Stimulated activated CD8-positive, alpha-beta memory T cell treated with anti-CD3 and anti-CD28 coated beads, Interleukin-4, amount 100 ng/mL, for 1 hour (primary cell): ENCODE measurements at places on chromosomes 1 and 21.

- no peak for DNase-seq
These were observed 76.8 kb upstream of the TRABD2B start for GRCh38 chr1:48073798-48074530.

- DNase-seq = no peak
These were observed 111.8 kb upstream of the PRMT6 start for GRCh38 chr1:106944721-106945120.

DNA sequence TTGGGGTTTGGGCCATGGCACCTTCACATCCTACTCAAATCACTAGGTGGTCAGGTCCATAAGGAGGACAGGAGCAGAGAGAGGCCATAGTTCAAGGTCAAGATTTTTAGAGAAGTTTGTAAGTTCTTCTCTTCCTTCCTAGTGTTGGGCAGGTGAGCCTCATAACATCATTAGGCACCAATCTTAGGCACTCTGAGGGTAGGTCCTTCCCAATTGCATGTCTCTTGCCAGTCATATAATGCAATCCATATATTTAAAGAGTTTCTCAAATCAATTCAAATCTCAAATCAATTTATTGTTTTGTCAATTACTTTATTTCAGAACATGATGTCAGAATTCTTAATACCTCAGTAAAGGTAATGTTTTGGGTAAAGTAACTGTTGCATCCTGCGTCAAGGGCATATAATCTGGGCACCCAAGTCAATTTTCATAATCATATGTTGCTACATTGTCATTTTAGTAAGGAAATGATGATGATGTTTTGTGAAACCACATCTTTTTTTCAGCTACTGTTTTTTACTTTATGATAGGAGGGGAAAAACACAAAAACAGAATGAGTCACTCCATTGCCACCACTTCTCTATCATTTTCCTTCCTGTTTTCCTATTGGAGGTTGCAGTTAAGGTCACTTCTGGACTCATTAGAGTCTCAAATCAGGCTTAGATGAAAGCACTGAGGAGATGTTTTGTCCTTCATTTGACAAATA is 122.7 kb downstream of the UCHL5 start:
- no peak for DNase-seq

DNA sequence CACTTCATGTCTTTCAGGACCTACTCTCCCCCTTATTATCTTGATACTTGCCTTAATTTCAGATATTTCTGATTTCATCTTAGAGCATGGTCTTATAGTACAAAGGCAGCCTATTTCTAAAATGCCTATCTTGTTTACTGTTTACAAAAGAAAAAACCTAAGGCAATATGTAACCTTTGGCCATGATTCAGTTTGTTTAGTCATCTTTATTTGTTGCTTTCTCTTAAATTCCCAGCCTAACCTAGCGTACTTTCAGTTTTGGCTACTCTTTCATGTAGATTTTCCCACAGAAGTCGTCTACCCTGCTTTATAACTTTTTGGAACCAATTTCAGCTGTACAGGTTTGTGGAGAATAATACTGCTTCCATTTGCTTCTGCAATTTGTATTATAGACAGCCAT is 81.8 kb downstream of the KIF1B start:
- no peak for DNase-seq

DNA sequence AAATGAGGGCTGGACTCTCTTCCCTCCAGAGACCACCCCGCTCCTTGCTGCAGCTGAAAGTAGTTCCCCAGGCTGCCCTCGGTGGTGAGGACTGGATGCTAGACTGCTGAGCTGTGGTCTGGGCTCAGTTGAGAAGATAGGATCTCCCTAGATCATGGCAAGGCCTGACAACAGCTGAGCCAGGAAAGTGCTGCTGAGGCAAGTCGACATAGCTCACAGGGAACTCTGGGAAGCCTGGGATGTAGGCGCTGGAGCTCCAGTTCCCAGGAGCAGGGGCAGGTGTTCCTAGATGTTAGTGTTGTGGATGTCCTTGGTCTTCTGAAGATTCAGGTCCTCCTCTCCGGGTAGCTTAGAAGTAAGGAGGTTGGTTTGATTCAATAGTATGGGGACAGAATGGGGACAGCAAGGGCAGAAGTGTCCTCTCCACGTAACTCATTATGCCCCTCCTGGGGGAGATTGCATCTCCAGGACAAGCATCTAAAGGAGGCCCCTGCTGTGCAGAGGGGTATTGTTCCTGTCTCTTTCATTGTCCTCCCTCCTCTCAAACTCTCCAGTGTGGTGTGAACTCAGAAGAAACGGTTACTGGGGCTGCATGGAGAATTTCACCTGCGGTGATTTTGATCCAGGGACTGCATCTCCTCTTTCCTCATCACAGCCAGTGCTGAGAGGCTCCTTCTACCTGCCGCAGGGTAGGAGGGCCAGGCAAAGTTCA is 3.7 kb downstream of the CYB561D1 start:
- no peak for DNase-seq

GRCh38 chr1:201902198-201902597 is 13.5 kb downstream of the SHISA4 start:
- no peak for DNase-seq

GRCh38 chr1:219374046-219374566 is 200.4 kb downstream of the LYPLAL1 start:
- DNase-seq = no peak

DNA sequence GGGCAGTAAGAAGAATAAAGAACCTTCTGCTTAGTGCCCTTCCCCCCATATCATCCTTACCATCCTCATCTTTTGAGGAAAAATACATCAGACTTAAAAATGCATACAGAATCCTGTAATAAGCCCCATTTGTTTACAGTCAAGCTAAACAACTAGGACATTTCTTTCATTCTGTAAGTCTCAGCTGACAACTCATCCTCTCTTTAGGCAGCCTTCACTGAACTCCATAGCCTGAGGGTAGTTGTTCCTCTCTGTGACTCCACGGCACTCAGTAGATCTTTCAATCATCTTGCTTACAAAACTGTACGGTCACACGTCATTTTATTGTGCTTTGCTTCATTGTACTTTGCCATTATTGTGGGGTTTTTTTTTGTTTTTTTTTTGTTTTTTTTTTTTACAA is 82.5 kb downstream of the NRIP1 start:
- no peak for DNase-seq

DNA sequence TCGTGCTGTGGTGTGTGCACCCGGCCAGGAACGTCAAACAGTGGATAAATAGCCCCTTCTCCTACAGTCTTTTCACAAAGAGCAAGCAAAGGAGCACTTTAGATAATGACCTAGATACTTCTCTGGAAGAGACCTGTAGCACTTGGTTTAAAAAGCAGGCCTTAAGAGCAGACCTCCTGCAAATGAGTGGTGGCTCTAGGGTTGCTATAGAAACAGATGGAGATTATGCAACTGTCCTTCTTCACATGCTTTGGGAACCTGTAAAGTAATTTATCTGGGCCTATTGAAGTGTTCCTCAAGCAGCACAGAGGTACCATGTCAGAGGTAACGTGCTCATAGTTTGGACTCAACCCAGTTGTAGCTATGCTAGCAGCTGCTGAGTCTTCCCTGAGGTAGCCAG is 208.2 kb upstream of the KIAA0040 start:
- DNase-seq = no peak

- no peak for DNase-seq
These were observed 33.2 kb upstream of the EPHA8 start for GRCh38 chr1:22529901-22530621.

GRCh38 chr1:54046671-54047383 is 6.2 kb downstream of the TMEM59 start:
- DNase-seq = no peak

GRCh38 chr1:18998016-18998724 is 41.7 kb upstream of the IFFO2 start:
- DNase-seq = no peak

DNA sequence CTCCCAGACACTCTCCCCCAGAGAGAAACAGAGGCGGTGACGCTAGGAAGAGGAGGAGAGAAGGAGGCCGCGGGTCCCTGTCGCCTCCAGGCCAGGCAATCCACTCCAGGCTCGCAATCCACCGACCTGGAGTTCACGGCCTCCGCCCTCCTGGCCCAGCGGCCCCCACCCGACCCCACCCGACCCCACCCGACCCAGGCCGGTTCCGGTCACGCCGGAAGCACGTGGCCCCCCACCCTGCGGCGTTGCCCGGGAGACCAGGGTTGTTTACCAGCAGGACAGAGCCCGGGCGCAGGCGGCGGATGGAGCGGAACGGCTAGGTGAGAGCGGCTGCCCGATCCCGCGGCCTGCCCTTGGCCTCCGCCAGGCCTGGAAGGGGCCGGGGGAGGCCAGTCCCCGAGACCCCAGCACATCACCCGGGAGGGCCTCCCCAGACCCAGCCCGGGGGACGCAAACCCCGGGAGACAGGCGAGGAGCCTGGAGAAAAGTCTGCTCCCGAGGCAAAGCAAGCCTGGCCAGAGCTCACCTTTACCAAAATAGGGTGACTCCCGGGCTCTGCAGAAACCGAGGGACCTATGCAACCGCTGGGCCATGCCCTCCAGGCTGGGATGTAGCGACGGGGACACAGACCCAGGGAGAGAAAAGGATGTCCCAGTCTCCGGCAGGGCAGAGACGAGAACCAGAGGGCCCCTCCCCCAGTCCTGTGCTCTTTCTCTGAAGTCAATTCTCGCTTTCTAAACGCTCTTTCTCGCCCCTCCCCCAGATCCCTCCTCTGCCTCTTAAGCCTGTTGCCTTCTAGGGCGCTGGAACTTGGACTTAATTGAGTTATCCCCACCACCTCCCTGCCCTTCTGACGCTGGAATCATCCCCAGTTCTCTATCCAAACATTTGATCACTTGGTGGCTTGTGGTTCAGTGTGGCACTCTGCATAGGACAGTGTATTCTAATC is at the start of the genes PLA2G2C and UBXN10:
Gene PLA2G2C, minus strand, starts transcription at position 685 of the 949 bp plus-strand sequence. CDS start 9,155 bp downstream, outside the sequence.
Gene UBXN10, plus strand, starts transcription at position 263 of the 949 bp plus-strand sequence. CDS start 4,466 bp downstream, outside the sequence.
- DNase-seq = no peak

DNA sequence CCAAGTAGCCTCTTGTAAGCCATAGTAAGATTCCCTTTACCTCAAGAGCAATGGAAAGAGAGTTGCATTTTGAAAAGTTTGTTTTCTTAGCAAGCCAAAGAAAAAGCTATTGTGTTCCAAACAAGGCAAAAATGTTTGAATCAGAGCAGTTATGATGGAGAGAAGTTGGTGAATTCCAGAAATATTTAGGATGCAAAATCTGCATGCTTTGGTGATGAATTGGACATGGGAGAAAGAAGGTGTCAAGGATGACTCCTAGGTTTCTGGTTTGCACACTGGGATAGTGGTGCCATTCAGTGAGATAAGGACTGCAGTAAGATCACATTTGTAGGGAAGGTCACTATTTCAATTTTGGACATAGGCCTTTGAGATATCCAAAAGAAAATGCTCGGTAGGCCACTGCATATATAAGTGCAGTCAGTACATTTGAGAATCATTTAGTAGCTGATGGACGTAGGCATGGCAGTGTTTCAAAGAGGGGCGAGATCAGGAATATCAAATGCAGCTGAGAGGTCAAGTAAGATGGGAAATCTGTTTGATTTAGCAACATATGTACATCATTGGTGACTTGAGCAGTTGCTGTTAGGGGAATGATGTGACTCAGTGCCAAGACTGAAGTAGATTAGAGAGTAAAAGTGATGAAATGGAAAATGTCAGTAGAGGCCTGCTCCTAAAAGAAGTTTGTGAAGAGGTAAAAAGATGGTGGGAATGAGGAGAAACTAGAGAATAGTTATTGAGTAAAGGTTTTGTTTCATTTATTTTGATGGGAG is 33.9 kb upstream of the GPR25 start:
- DNase-seq = no peak

DNA sequence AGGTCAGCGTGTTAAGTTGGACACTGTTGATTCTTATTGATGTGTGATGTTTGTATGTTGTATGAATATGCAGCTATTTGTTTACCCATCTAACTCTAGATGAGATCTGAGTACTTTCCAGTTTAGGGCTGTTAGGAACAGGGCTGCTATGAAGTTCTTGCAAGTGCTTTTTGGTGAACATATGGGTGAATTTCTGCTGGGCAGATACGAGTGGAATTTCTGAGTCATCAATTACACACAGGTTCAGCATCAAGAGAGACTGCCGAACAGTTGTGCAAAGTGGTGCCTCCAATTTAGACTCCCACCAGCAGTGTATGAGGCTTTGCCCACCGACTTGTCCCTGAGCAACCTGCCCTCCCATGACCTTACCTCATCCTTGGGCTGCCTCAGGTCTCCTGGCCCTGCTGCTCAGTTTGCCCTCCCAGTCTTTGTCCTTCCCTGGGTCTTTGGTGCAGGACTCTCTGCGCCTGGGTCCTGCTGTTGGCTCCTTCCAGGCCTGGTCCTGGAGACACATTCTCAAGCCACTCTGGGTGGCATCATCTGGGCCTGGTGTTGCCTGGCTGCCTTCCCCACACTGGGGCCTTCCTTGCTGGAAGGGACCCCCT is 343.6 kb downstream of the PTPRU start:
- DNase-seq = no peak

DNA sequence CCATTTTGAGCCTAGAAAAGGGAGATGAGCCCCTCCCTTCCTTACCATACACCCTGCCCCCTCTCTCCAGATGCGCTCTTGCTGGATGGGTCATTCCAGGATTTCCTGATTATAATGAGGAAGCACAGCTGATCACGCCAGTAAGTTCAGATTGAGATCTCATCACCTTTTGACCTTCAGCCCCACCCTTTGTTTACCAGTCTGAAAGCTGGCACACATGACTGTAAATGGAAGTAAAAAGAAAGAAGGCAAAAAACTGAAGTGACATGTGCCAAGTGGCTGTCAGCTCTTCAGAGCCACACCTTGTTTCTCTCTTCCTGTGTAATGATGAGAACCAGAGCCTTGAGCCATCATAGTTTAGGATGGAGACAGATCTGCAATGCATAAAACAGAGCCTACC is 27.9 kb downstream of the S1PR1 start:
- DNase-seq = no peak

DNA sequence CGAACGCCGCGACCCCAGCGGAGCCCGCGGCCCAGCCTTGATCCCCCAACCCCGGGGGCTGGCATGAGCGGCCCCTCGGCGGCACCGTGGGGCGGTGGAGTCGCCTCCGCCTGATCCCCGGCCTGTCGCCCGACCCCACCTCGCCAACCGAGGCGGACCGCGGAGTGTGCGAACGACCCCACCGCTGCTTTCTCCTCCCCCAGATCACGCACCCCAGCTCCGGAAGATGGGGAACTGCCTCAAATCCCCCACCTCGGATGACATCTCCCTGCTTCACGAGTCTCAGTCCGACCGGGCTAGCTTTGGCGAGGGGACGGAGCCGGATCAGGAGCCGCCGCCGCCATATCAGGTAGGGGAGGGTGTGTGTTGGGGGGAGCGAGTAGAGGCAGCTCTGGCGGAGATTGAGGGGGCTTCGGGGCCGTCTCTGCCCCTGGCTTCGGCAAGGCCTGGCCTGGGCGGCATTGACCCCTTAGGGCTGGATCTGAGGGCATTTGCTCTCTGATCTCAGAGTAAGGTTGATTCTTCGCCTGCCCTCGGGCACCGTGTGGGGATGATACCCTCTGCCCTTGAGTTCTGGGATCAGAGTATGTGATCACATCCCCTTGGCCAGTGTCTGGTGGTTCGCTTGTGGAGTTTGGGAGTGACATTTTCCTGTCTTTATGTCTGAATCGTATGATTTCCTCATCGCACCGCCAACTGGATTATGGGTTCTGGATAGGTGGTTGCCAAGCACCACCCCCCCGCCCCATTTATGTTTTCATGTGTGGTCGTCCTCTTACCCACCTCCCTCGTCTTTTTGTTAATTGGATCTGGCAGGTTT is 668 bp downstream of the RNF11 start:
- DNase-seq = peak; percentile 25
